Mesothelial cell of epicardium (in vitro differentiated cells): ENCODE measurements at places on chromosomes 7 and 10. TPM values are rescaled to one million over a fixed set of nuclear protein-coding genes. Genes with fewer than 3 reads are reported as not detected.

DNA sequence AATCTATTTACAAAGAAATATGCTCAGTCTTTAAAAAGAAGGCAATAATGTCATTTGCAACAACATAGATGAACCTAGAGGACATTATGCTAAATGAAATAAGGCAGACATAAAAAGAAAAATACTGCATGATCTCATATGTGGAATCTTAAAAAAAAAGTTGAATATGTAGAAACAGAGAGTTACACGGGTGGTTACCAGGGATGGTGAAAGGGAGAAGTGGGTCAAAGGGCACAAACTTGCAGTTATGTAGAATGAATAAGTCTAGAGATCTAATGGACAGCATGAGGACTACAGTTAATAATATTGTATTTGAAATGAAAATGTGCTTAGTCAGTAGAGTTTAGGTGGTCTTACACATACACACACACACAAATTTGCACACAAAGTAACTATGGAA is 88.2 kb upstream of the CCDC71L start:
- no peak for DNase-seq

DNA sequence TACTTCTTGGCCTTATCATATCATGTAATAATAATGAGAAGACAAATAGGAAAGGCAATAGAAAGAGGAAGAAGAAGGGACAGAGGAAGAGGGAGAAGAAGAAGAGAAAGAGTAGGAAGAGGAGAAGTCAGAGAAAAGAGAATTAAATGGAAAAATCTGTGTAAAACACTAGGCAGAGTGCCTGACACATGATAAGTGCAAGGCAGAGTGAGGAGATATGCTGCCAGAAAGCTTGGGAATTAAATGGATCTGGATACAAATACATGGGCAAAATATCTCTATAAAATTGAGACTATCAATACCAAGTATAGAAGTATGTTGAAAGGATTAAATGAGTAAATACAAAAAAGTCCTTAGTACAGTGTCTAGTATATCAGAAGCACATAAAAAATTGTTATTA is 124.8 kb downstream of the CACNA2D1 start:
- no peak for DNase-seq

DNA sequence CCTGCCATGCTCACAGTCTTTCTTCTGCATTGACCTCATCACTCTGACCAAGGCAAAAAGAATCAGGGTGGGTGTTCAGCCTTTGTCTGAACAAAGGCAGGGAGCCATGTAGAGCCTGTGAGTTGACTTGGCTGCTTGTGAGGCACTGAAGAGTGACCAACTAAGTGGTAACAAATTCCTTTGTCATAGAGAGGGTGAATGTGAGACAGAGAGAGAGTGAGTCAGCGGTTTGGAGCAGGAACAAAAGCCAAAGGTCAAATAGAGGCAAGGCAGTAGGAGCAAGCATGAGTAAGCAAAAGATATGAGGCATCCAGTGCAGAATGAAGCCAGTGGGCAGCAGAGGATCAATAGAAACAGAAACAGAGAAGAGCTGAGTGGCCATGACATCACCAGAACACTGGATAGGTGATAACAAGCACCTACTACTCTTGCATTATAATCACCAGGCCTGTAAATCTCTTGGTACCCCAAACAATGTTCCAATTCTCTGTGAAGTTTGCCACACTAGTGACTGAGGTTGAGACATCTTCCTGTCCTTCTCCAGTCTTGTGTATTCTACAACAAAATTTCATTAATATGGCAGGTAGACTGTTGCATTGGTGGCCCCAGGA is 116.2 kb upstream of the LAMB4 start:
- DNase-seq = no peak

DNA sequence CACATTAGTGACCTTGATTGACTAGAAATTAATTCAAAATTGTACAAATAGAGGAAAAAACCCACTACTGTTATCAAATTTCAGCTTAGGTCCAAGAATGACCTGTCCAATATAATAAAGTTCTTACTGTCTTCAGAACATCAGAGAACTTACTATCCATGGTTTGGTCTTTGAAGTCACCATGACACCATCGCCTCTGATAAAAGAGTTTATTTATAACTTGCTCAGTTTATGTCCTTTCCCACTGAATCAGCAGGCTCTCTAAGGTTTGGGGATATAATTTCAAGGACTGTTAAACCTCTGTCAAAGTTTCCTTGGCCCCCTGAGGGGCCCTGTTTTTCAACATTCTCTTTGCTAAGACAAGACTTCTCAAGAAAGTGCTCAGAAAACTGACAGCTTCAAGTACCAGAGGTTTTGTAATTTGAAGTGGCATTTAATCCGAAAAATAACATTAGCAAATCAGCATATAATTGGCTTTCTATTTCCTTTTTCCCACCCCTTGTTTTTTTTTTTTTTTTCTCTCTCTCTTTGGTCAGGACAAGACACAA is 191.7 kb upstream of the FERD3L start:
- no peak for DNase-seq

GRCh38 chr10:128369101-128369650 is 243.0 kb upstream of the MKI67 start:
- no peak for DNase-seq

DNA sequence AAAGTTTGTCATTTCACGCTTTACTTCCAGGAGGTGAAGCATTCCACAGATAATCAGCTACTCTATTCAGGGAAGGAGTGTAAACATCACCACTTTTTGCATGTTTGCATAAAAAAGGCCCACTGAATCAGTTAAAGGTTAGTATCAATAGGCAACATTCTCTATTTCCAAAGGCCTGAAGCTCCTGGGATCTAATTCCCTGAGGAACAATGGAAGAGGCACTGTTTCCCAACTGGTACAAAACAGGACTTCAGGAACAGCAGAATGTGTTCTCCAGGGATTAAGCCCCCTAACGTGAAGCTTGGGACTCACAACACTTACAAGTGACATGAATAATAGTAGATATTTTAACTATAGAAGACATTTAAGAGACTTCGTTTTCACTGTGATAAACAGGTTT is 6.1 kb downstream of the LRRN3 start:
- no peak for DNase-seq

DNA sequence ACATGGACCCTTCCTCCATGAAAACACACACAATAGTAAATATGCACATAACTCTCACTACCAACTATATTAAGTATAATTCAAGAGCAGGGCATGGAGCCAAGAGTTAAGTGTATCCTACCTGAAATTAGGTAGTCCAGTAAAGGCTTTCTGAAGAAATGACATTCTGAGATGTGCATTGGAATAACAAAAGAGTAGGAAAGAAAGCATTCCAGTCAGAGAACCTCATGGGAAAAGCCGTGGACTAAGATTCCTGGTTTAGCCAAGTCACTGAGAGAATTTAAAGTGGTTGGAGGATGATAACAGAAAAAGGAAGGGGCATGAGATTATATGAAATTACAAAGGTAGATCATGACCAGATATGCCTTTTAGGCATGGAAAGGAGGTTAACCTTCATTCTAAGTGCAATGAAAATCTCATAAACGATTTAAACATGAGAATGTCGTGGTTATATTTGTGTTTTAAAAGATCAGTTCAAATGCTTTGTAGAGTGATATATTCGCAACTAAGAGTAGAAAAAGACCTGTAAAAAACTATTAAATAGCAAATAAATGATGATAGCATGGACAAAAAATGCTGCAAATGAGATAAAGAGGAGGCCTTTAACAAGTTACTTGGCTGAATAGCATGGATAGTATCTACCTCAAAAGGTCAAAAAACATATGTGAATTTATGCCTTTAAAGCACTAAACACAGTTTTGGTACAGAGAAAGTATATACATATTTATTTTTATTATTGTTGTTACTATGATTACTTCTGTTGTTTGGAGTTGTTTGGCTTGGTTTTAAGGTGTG is 767.4 kb upstream of the GHITM start:
- no peak for DNase-seq

GRCh38 chr7:37494926-37495325 is 46.3 kb upstream of the ELMO1 start:
- no peak for DNase-seq

Gene IFIT1B
- not detected in 3 replicates for total RNA-seq

Gene DNAJC30
- 13.1 to 14.8 TPM (median 14.6 TPM) in 3 replicates for total RNA-seq

Gene FOXI2
- not detected in 3 replicates for total RNA-seq
